ENCODE measurements at places on chromosomes 16 and 17.

- no peak for DNase-seq
Measured at GRCh38 chr17:77569846-77570564, 388.5 kb upstream of the TNRC6C start.

DNA sequence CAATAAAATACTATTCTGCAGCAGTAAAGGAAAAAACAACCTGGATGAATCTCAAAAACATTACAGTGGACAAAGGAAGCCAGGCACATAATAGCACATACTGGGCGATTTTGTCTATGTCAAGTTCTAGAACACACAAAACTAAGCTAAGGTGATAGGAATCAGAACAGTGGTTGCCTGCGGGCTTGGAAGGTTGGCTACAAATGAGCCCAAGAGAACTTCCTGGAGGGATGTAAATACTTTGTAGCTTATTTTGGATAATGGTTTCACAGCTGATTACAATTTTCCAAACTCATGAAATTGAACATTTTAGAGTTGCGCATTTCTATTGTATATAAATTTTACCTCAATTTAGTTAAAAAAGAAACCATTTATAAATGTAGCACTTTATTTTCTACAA lies 67.6 kb upstream of the CES5A start:
- no peak for DNase-seq

- no peak for DNase-seq
Measured at GRCh38 chr17:80313160-80313829, 52.6 kb downstream of the RNF213 start.

- no peak for DNase-seq
Measured at GRCh38 chr17:68318103-68318991, 27.1 kb downstream of the ARSG start.

GRCh38 chr17:18986541-18987229 lies 17.9 kb downstream of the FAM83G start:
- no peak for DNase-seq

DNA sequence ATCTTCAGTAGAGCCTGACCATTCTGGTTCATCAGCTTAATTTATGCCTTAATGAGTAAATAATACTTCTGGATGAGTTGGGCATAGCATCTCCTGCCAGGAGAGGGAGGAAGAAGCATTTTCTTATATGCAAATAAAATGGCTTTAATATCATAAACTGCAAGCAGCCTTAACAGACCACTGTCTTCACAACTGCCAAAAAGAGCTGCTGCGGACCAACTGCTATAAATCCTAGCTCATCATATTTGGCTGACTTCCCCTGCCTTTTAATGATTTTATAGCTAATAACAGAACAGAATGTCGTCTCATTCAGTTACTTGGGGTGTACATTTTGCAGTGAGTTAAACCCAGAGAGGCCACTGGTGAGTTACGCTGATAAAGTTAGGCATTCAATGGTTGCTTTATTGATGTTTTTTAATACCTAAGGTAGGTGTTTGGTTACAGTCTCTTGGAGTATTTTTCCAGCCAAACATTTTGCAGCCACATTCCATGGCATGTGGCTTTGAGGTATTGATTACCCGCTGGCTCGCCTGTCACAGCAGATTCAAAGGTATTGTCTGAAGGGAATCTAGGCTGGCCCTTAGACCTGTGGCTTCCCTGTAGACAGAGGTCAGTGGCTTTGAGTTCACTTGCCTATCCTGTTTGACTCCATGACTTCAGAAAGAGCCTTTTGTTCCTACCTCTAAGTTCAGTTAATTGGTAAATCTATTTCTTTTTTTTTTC lies 16.4 kb downstream of the FAM20A start:
- DNase-seq: no peak

- DNase-seq: no peak
Measured at GRCh38 chr17:72135546-72136325, 14.9 kb downstream of the SOX9 start.
